SK-MEL-5 (cell line): ENCODE measurements at places on chromosomes 16 and 17. TPM values are rescaled to one million over a fixed set of nuclear protein-coding genes. Genes with fewer than 3 reads are reported as not detected.

CDR2L gene
- total RNA-seq = 3.2 and 3.9 TPM in 2 replicates

CTF1 gene
- 0.13 and 0.29 TPM in 2 replicates for total RNA-seq

TPPP3 gene
- total RNA-seq = 0.16 and 0.55 TPM in 2 replicates

KRT32 gene
- not detected in 2 replicates for total RNA-seq

FADS6 gene
- total RNA-seq = not detected in 2 replicates

TAOK2 gene
- total RNA-seq = 28.6 and 30.3 TPM in 2 replicates

G6PC1 gene
- not detected in 2 replicates for total RNA-seq

MGAT5B gene
- 54.8 and 54.9 TPM in 2 replicates for total RNA-seq

MRPL12 gene
- 24.9 and 29.5 TPM in 2 replicates for total RNA-seq

CD7 gene
- total RNA-seq = not detected in 2 replicates

RRAD gene
- not detected in 2 replicates for total RNA-seq

ACSM3 gene
- total RNA-seq = 0.34 and 0.48 TPM in 2 replicates

EXOC3L1 gene
- total RNA-seq = not detected in 2 replicates

KRT39 gene
- not detected in 2 replicates for total RNA-seq

TEFM gene
- total RNA-seq = 18.6 and 22.0 TPM in 2 replicates

ZACN gene
- 0.53 and 0.74 TPM in 2 replicates for total RNA-seq

C16orf96 gene
- total RNA-seq = not detected in 2 replicates

FOXL1 gene
- not detected in 2 replicates for total RNA-seq

TEX14 gene
- 0.55 and 2.9 TPM in 2 replicates for total RNA-seq

SGCA gene
- total RNA-seq = not detected in 2 replicates

KRT17 gene
- total RNA-seq = not detected in 2 replicates

DNAI2 gene
- total RNA-seq = not detected in 2 replicates

AOC2 gene
- total RNA-seq = 0.26 and 0.69 TPM in 2 replicates

UMOD gene
- not detected in 2 replicates for total RNA-seq

FAM83G gene
- total RNA-seq = 0.61 and 0.85 TPM in 2 replicates

NPIPB6 gene
- 0.55 TPM in 1 of 2 replicates, not detected in the other for total RNA-seq

SRL gene
- total RNA-seq = not detected in 2 replicates

ITGAL gene
- total RNA-seq = not detected in 2 replicates

TEKT5 gene
- 1.4 TPM in 1 of 2 replicates, not detected in the other for total RNA-seq

SHBG gene
- total RNA-seq = 0.82 and 1.6 TPM in 2 replicates

HEATR3 gene
- total RNA-seq = 27.9 and 31.3 TPM in 2 replicates

ALOX15B gene
- 0.16 and 0.26 TPM in 2 replicates for total RNA-seq

DDX19B gene
- total RNA-seq = 24.1 and 29.4 TPM in 2 replicates

KRTAP9-2 gene
- not detected in 2 replicates for total RNA-seq

EVPL gene
- 0.08 and 0.16 TPM in 2 replicates for total RNA-seq

RASD1 gene
- 73.8 and 79.9 TPM in 2 replicates for total RNA-seq

GUCY2D gene
- not detected in 2 replicates for total RNA-seq

HID1 gene
- 0.21 TPM in 1 of 2 replicates, not detected in the other for total RNA-seq

IRF8 gene
- 0.21 TPM in 1 of 2 replicates, not detected in the other for total RNA-seq
